ENCODE measurements at places on chromosomes 3 and 15.

DNA sequence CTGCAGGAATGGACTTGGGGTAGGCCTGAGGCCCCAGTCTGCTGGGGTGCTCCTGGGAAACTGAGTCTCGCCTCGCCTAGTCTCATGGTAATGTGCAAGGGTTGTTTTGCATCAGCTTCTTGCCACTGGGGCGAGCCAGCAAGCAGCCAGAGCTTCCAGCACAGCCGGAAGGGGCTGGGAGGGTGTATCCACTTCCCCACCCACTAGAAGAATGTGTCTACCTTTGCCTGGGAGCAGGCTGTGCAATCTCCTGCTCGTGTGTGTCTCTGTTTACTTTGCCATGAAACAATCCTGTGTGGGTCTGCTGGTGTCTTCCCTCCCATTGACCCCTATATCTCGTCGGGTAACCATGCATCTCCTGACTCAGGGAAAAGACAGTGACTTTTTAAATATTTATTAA is 21.8 kb upstream of the ERICH6 start:
- no peak for DNase-seq

GRCh38 chr3:134833453-134834163 is 38.5 kb downstream of the EPHB1 start:
- DNase-seq, result no peak

DNA sequence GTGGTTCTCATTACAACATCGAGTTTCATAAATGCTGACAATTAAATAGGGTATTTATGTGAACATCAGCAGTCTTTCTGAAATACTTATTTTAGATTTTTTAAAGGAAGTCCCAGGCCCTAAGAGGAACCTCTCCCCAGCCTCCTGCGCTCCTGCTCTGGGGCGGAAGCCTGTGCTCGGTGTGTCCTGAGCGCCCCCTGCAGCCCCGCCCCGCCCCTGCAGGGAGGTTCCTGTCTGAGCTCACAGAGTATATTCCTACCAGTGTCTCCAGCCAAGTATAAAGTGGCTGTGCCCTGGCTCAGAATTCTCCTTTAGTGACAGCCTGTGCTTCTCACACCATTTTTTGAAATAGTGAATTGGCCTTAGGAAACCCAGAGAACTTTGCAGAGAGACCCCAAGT is 567.9 kb downstream of the GOLGA6L6 start:
- DNase-seq, result no peak

GRCh38 chr3:30578986-30579579 is 27.3 kb upstream of the TGFBR2 start:
- no peak for DNase-seq

- no peak for DNase-seq
Observed at GRCh38 chr3:31498791-31499190, 33.9 kb upstream of the STT3B start.

- no peak for DNase-seq
Observed at GRCh38 chr3:25452192-25452591, 24.1 kb downstream of the RARB start.

Data from activated CD4-positive, alpha-beta T cell treated with anti-CD3 and anti-CD28 coated beads for 1 hour (primary cell).